Stimulated activated CD4-positive, alpha-beta T cell treated with anti-CD3 and anti-CD28 coated beads, Interleukin-4, amount 100 ng/mL, for 4 hours (primary cell): ENCODE measurements at places on chromosomes 3 and 15.

DNA sequence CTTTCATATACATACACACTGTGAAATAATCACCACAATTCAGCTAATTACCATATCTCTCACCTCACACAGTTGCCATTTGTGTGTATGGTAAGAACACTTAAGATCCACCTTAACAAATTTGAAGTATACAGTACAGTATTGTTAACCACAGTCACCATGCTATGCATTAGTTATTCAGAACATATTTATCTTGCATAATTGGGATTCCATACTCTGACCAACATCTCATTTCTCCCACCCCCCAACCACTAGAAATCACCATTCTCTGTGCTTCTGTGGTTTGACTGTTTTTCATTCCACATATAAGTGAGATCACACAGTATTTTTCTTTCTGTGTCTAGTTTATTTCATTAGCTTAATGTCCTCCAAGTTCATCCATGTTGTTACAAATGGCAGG is 247.7 kb upstream of the CTNNB1 start:
- DNase-seq: no peak

DNA sequence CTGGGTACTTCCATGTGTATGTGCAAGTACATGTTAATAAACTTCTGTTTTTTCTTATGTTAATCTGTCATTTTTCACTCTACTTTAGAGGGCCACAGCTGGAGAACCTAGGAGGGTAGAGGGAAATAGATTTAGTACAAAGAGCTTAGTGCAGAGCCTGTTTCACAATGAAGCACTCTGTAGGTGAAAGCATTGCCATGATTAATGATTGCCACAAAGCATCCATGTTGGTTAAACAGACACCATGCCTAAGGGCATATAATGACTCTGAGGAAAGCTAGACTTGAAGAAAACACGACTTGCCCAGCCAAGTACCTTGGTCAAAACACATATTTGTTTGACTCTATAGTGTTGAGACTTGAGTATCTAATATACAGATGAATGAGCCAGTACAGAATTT is 338.4 kb downstream of the FHIT start:
- no peak for DNase-seq

- DNase-seq: no peak
Observed at GRCh38 chr3:105555206-105555605, 188.5 kb downstream of the ALCAM start.

DNA sequence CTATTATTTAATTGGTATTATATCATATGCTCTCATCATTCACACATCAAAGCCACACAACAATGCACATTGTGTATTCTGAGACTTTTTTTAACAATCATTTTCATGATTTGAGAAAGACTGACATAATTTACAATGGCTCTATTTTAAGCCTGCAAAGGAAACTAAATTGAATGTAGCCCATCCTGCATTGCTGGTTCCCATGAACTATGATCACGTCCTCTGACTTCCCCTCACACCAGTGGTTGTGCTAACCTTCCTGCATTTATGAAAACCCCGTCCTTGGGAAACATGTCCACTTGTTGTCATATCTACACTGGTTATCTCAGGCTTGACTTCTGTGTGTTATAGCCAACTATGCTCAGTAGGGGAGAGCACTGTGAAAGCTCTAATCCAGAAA is 546.2 kb downstream of the MECOM start:
- no peak for DNase-seq

- DNase-seq: no peak
Observed at GRCh38 chr15:66067687-66068086, 185.9 kb downstream of the MEGF11 start.

DNA sequence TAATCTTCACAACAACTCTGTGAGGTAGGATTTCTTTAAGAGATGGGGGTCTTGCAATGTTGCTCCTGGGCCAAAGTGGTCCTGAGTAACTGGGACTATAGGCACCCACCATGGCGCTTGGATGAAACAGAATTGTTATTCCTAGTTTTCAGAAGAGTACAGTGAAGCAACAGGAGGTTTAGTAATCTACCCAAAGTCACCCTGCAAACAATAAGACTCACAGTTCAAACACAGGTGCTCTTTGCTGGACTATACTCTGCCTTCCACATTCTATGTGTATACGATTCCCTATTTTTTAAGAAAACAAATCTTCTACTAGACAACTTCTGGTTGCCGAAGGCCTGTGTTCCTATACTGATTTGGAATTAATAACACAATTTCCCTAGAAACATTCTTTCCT is 8.1 kb downstream of the C3orf70 start:
- no peak for DNase-seq

GRCh38 chr3:167740961-167741587 is 5.6 kb downstream of the SERPINI1 start:
- peak; percentile 9 for DNase-seq

GRCh38 chr15:100032358-100033085 is 299.3 kb upstream of the LYSMD4 start:
- no peak for DNase-seq

DNA sequence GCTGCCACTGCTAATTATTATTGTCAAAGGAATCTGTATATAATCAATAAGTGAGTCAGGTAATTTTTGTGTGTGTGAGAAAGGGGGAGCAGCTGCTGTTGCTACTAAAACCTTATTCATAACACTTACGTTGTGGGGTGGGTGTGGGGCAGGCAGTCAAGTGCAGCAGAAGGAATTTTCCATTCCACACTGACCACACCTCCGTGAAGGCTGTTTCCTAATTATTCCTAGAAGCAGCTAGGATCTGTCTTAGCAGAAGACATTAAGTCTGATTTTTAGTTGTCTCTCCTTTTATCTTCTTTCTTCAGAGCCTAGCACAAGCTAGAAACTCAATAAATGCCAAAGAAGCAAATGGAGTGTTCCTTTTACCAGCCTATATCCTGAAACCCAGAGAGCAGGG is 4.0 kb upstream of the U2SURP start:
- no peak for DNase-seq

GRCh38 chr3:108098003-108098370 is 7.2 kb upstream of the CD47 start:
- DNase-seq: no peak

DNA sequence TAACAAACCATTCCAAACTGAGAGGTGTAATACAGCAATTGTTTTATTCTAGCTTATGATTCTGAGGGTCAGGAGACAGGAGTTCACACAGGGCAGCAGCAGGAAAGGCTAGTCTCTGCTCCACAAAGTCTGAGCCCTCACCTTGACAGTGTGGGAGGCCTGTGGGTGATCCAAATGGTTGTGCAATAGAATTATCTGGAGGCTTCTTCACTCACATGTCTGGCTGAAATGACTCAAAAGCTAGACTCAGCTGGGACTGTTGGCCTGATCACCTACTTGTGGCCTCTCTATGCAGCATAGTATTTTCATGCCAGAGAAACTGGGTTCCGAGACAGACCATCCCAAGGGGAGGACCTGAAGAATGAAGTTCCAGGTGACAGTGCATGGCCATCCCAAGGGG is 233.9 kb upstream of the UBE2E2 start:
- DNase-seq: no peak

- DNase-seq: no peak
Observed at GRCh38 chr15:40957581-40958051, 4.3 kb downstream of the CHAC1 start.

DNA sequence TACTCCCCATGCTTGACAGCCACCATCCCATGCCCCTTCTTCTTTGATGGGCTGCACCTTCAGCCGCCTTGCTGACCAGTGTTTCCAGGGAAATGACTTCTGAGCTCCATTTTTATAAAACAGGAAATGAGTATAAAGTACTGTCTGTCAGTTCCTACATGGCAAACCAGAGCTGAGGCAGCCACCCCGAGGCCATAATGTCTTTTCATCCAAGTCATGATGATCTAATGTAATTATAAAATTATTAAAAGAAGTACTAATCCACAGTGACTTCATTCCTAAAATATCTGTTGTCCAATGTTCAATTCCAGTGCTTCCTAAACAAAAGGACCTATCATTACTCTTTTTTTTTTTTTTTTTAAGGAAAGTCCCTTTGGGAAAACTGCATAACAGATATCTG is 75.2 kb upstream of the HERC1 start:
- no peak for DNase-seq
